ENCODE measurements at places on chromosomes 16 and 17.

DNA sequence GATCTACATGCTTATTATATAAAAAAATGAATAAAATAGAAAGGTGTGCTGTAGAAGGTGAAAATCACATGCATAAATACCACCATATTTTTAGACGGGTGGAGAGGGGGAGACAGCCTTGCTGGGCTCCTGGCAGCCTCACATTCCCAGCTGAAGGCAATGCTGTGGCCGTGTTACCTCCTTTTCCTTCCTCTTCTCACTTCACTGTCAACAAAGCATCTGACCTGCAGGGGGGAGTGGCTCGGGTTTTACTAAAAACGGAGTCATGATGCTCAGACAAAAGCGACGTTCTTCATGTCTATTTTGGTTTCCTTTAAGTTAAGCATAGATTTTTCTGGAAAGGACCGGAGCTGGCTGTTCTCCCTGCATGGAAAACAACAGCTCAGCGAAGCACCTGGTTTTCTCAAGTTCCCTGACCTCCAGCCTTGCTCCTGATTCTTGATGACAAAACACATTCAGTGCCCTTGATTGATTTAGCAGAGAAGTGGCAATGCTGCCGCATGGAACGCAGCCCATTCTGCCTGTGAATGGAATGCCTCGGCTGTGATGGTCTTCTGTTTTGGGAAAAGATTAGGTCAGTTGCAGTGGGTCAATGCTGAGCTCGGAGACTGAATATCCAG lies 5.5 kb upstream of the RPTOR start:
- peak; percentile 63 for DNase-seq

DNA sequence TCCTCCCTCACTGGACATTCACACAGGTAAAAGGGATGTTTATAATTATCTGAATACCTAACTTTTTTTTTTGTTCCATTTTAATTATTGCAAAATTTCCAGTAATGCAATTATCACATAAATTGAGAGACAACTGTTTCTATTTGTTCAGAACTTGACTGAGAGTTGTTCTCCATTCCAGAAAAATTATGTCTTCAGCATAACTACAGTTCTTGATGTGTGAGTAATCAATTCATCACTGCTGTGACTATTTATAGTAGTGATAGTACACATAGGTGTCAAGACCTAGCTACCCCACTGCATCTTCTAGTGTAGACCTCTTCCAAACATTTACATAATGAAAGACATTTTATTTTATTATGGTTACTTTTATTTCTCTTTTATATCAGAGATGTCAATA lies 5.8 kb upstream of the TNRC6A start:
- no peak for DNase-seq

DNA sequence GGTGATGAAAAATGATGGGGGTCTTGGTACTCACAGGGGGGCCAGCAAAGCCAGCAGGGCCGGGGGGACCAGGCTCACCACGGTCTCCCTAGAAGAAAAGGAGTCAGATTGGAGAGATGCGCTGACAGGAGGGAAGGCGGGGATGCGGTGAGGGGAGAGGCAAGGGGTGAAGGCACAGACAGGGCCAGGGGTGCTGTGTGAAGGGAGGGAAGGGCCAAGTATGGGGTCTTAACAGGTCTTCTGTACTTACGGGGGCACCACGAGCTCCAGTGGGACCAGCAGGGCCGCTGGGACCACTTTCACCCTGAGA lies 11.2 kb downstream of the COL1A1 start:
- no peak for DNase-seq

GRCh38 chr17:82193520-82194220 lies 19.0 kb downstream of the CCDC57 start:
- no peak for DNase-seq

Data from GM23338 (cell line).